Activated T-helper 17 cell treated with anti-CD3 and anti-CD28 coated beads, Interleukin-2, amount 50 U/mL, for 72 hours (primary cell): ENCODE measurements at places on chromosomes 12 and 14.

DNA sequence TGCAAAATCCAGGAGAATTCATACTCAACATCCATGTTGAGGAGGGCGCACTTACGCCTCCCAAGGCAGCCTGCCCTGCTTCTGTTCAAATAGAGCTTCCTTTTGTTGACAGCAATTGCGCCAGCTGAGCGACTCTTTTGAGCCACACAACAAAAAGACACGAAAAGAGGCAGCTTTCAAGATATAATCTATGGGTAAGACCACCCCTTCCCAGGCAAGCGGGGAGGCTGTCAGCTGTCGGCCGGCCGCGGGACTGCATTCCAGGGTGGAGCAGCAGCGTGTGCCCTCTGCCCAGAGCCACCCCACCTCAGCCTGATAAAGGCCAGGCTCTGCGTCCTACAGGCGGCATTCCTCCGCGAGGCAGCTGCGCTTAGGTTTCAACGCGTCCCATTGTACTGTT is 15.8 kb upstream of the STAB2 start:
- no peak for ATAC-seq

GRCh38 chr12:95182868-95183415 is 34.3 kb downstream of the FGD6 start:
- peak; percentile 86 for ATAC-seq

DNA sequence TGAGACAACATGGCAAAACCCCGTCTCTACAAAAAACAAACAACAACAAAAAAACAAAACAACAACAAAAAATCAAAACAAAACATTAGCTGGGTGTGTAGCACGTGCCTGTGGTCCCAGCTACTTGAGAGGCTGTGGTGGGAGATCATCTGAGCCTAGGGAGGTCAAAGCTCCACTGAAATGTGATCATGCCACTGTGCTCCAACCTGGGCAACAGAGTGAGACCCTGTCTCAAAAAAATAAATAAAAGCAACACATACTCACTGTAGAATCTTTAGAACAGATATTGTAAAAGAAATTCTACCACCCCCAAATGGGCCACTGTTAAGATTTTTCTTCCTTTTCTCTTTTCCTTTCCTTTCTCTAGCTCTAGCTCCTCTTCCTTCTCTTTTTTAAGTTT is 26.3 kb downstream of the SLC38A1 start:
- no peak for ATAC-seq

- ATAC-seq: no peak
Measured at GRCh38 chr12:19484738-19485137, 45.4 kb downstream of the AEBP2 start.
